ENCODE measurements at places on chromosomes 1 and 21. TPM values are rescaled to one million over a fixed set of nuclear protein-coding genes. Genes with fewer than 3 reads are reported as not detected.

DNA sequence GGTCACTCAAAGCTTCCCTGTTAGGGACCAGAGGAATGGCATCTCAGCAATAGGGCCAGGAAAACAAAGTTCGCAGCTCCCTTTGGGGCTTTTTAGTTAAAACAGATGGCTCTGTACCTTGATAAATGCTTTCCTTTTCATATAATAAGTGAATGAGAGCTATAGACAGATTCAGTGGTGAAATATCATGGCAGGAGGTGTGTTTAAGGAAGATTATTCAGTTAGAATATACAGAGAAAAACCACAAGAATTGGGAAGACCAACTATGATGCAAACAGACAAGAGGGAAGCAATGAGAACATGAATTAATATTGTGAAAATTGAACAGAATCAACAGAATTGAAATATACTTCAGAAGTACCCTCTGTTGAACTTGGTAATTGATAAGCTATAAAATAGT is 379.4 kb downstream of the PLPP3 start:
- DNase-seq = no peak

- DNase-seq = no peak
Observed at GRCh38 chr1:58748666-58749065, 35.2 kb downstream of the JUN start.

- DNase-seq = no peak
Observed at GRCh38 chr1:22817462-22817861, 106.8 kb downstream of the EPHB2 start.

DNA sequence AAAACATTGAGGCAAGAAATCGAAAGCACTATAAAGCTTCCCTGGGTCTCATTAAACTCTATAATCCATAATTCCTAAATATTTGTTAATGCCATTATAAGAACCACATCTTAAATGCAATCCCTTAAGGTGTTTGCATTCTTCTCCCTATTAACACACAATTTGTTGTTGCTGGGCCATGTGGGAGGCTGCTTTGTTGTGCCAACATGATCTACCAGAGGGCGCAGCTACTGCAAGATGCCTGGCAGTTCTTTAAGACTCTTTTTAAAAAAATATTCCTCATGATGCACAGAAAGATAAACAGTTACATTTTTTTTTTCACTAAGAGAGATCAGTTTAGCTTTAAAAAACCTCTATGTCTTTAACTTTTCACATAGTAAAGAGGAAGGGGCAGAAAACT is 39.0 kb upstream of the BCAS2 start:
- DNase-seq = no peak

- DNase-seq = no peak
Observed at GRCh38 chr1:240652549-240652948, 40.6 kb upstream of the GREM2 start.

GRCh38 chr1:6098303-6099215 is 52.9 kb downstream of the KCNAB2 start:
- peak; percentile 61 for DNase-seq

GRCh38 chr1:51859333-51859732 is 19.2 kb downstream of the NRDC start:
- DNase-seq = no peak

GRCh38 chr21:32382108-32382644 is 10.6 kb downstream of the URB1 start:
- no peak for DNase-seq

- DNase-seq = no peak
Observed at GRCh38 chr1:25460020-25460419, 29.3 kb downstream of the MACO1 start.

DNA sequence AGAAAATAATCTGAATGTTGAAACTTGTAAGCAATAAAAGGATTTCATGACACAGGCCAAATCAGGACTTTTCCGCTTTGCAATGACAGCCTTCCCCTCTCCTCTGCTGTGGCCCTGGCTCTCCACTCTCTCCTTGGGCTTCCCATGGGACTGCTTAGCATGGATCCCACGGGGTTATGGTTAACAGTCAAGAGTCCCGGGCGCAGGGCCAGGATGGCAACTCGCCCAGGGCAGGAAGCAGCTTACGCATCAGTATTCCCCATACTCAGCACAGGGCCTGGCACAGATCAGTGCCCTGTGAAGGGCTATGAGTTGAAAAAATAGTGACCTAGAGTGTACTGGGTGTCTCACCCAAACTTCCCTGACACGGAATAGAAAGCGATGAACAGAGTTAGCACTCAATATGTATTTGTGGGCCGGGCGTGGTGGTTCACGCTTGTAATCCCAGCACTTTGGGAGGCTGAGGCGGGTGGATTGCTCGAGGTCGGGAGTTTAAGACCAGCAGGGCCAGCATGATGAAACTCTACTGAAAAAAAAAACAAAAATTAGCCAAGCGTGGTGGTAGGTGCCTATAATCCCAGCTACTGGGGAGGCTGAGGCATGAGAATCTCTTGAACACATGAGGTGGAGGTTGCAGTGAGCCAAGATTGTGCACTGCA is 29.1 kb upstream of the GRHL3 start:
- peak; percentile 89 for DNase-seq

DNA sequence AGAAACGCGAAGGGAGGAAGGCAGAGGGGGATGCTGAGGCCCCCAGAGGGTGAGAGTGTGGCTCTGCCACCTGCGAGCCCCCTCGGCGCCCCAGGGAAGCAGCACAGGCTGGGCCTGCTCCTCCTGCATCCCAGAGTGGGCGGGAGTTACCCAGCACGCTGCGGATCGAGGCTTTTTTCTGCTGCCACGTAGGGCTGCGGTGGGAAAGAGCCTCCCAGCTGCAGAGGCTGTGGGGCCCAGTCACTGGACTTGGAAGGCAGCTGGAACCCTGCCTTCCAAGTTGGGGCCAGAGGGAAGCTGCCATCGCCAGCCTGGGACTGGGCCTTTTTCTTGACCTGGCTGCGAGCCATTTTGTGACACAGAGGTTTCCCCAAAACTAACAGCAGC is 2.3 kb upstream of the GRIK3 start:
- no peak for DNase-seq

- DNase-seq = no peak
Observed at GRCh38 chr1:64834734-64835133, 89.9 kb downstream of the RAVER2 start.

DNA sequence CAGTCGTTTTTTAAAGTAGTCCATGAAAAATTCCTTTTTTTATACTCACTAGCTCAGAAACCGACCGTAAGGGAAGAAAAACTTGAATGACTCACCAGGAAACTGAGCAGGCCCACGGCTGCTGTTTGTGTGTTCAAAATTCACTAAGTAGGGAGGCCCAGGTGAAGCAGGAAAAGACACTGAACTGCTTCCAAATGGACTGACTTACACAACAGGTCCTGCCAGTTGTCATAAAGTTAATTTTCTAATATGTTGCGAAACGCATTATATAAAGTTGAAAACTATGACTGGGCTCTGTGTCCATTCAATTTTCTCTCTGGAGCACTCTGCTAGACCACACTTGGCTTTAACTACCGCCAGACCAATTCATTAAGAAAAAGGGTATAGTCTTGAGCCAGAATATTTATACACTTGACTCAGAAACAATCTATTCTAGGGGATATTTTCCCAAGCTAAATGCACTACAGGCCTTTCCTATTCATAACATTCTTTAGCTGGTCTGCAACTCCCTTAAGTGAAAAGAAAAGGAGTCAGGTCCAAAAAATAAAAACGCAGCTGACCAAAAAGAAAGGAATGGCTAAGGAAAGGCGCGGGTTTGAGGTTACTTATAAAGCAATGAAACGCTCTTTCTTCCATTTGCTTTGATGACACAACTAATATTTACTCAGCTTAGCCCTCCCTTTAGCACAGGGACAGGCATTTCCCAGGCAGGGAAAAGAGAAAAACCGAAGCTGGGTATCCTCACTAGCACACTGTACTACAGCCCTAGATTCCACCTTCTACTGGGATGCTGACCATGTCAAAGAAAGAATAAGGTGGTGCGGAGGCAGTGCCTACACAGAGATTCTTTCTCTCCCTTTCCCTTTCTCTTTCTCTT is 306.3 kb upstream of the ESRRG start:
- no peak for DNase-seq

DNA sequence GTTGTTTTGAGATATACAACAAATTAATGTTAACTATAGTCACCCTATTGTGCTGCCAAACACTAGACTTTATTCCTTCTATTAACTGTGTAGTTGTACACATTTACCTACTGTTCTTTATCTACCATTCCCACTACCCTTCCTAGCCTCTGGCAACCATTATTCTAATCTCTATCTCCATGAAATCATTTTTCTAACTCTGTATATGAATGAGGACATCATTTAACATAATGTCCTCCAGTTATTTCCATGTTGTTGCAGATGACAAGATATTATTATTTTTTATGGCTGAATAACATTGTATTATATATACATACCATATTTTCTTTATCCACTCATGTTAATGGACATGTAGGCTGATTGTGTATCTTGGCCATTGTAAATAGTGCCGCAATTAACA is 366.3 kb downstream of the TBX15 start:
- DNase-seq = no peak

GRCh38 chr1:163230827-163231226 is 28.1 kb upstream of the RGS5 start:
- DNase-seq = no peak

GRCh38 chr1:92921031-92922023 is 39.9 kb downstream of the DIPK1A start:
- no peak for DNase-seq

- DNase-seq = no peak
Observed at GRCh38 chr1:53600561-53600960, 138.4 kb downstream of the GLIS1 start.

DNA sequence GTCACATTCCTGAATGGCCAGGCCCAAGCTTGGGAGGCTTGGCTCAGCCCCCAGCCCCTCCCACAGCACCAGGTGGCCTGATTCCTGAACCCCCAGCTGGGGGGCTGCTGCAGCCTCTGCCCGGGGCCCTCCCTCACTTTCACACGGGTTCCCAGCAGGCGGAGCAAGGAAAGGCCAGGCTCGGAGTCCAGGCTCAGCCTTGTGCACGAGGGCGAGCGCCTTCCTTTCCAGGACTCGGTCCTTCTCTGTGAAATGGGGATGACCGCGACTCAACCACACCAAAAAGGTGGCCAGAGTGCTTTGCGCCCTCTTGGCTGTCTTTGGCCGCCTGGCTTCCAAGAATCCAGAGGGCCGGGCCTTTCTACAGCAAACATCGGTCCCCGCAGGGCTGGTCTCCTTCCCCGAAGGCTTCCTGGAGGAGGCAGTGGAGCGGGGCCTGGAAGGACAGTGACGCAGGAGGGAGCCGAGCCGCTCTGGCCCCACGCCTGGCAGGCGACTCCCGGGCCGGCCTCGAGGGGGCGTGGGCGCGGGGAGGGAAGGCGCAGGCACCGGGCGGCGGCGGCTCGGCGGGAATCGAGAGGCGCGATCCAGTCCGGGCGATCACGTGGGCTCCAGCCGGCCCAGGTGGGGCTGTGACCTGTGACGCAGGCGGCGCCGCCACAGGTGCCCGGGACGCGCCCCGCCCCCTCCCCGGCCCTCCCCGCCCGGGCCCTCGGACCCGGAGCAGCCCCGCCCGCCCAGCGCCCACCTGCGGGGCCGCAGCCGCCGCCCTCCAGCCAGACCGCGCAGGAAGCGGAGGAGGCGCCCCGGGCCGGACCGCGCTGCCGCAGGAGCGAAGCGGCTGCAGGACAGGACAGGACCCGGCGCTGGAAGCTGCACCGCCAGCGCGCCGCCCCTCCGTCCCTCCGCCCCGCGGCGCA is at the start of gene ARHGEF16:
Gene ARHGEF16, plus strand, starts transcription at position 775 of the 920 bp plus-strand sequence. CDS start 8,420 bp downstream, outside the sequence.
- DNase-seq = peak; percentile 68

DNA sequence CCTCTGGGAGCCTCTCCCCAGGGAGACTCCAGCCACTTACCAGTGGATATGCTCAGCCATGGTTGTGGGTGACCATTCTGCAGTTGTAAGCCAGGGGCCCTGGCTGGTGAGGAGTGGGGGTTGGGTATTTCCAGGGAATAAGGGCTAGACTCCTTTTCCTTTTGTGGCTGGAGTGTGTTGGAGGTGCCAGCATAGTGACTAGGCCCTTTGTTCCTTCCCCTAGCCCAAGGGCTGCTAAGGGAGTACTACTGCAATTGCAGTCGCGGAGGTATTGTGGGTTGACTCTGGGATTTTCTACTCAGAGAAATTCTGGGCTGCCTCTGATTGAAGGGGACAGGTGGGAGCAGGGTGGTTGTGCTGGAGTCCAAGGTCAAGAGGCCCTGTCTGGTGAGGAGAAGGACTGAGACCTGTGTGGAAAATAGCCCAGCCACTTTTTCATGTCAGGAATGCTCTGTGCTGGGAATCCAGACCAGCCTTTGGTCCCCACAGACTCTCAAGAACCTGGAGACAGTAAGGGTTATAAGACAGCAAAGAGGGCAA is 43.1 kb downstream of the MROH9 start:
- no peak for DNase-seq

DNA sequence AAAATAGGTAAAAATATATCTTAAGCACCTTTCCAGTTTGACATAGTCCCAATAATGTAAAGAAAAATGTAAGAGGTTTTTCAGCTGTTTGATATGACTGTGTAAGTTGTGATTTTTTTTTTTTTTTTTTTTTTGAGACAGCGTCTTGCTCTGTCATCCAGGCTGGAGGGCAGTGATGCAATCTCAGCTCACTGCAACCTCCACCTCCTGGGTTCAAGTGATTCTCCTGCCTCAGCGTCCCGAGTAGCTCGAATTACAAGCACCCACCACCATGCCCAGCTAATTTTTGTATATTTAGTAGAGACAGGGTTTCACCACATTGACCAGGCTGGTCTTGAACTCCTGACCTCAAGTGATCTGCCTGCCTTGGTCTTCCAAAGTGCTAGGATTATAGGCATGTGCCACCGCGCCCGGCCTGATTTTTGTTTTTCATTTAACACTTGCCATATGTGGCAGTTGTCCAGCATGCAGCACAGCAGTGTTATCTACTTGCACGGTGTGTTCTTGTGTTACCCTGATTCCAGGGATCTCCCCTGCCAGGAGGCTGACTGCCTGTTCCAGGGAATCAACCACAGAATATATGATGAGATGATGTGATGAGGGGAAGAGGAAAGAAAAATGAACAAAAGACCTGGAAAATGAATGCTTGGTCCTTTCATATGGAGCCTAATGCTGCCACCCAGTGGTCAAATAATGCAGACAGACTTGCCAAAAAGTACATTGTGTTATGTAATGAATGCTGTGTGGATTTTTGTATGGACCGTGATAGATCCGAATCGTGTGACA is 79.0 kb downstream of the RAVER2 start:
- no peak for DNase-seq

DNA sequence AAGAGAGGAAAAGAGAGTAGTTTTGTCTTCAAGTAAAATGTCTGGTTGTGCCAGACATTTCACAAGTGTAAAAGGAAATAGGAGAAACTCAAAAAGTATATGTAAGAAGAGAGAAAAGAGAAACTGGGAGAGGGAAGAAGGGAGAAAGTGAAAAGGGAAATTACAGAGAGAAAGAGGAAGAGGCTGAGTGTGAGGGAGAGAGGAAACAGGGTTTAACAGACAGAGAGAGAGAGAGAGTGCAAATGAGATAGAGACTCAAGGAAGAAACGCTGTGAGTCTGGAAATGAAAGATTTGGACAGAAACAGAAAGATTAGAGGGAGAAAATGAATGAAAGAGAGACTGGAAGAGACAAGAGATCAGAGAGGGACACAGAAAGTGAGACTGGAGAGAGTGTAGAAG is 806.2 kb downstream of the PLA2G4A start:
- no peak for DNase-seq

Gene RALGPS2
- total RNA-seq = 14.4 TPM

Gene RNU1-3
- total RNA-seq = 4,572 TPM

Gene PDE9A
- total RNA-seq = 3.4 TPM

Gene BSND
- not detected for total RNA-seq

Gene KRTAP7-1
- not detected for total RNA-seq

Gene SHE
- total RNA-seq = 11.3 TPM

Gene FCRL3
- 0.24 TPM for total RNA-seq

Gene NBPF19
- total RNA-seq = 3.0 TPM

Gene PIK3CD
- 4.1 TPM for total RNA-seq
